Esophagus muscularis mucosa (tissue), 4 donors: ENCODE measurements at places on chromosomes 3 and 15. TPM values are rescaled to one million over a fixed set of nuclear protein-coding genes. Genes with fewer than 3 reads are reported as not detected.

GRCh38 chr15:34855413-34855812 is 60.1 kb upstream of the ACTC1 start:
- H3K4me1 ChIP-seq = peaks cover 27% of the 10 kb centered on the region
- H3K27me3 ChIP-seq = no peaks in the 10 kb centered on the region
- no peak overlapping the region for H3K4me3 ChIP-seq
- H3K27ac ChIP-seq = no peak overlapping the region
- DNase-seq = no peak

DNA sequence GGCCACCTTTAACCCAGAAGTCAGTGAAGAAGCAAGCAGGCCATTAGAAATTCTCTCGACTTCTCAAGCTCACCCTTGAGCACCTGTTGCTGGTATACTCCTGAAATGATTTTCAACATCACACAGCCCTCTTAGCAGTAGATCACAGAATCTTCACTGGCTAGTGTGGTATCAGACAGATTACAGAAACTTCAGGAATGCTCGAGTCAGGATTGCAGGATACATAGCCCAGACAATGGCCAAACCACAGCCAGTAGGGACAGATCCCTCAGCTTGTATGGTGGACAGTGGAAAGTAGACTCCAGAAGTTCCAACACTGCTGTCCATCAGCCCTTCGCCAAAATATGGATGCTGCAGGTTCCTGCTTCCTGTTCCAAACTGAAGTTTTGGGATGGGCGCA is 4.5 kb upstream of the KLHL40 start:
- no peak for DNase-seq
- H3K36me3 ChIP-seq = no peaks in the 10 kb centered on the region
- H3K4me1 ChIP-seq = peaks cover 27% of the 10 kb centered on the region
- H3K4me3 ChIP-seq = no peak overlapping the region

GRCh38 chr3:162538906-162539305 is 1042.3 kb downstream of the OTOL1 start:
- H3K4me1 ChIP-seq = no peaks in the 10 kb centered on the region
- H3K27me3 ChIP-seq = no peaks in the 10 kb centered on the region
- no peak for DNase-seq
- no peak overlapping the region for H3K27ac ChIP-seq
- H3K4me3 ChIP-seq = no peak overlapping the region
- no peaks in the 10 kb centered on the region for H3K36me3 ChIP-seq

- no peak for DNase-seq
- H3K4me1 ChIP-seq = no peaks in the 10 kb centered on the region
- H3K36me3 ChIP-seq = peaks cover 26% of the 10 kb centered on the region
- no peak overlapping the region for H3K27ac ChIP-seq
Measured at GRCh38 chr15:56667517-56667916, 65.8 kb downstream of the ZNF280D start.

DNA sequence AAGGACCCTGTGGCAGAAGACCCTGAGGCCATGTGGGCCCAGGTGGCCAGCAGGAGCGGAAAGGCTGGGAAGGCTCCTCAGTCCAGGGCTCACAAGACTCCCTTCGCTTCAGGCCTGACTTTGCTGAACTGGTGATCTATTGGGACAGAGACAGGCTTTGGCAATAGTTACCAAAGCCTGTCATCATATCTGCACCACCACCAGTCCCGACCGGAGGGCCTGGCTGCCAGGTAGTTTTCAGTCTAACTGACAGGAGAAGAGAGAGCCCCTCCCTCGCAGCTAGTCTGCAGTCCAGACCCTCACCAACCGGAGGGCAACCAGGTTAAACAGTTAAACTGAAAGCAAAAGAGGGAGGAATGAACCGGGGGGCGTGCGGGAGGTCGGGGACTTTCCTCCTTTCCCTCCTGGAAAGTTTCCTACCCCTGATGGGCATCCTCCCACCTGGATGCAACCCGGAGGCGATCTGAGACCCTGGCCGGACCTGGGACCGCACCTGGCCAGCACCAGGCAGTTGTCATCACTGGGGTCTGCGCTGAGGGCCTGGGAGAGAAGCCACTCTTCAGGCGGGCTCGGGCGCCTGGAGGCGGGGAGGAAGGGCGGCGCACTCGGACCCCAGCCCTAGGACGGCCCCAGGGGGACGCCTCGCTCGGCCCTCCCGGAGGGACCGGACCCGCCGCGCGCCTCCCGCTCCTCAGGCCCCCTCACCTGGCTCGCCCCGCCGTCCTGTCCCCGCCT is 435 bp downstream of the RAB27A start:
- H3K4me3 ChIP-seq = peak overlapping the region; percentile 91
- H3K36me3 ChIP-seq = no peaks in the 10 kb centered on the region
- DNase-seq = no peak
- H3K4me1 ChIP-seq = peaks cover 8% of the 10 kb centered on the region

DNA sequence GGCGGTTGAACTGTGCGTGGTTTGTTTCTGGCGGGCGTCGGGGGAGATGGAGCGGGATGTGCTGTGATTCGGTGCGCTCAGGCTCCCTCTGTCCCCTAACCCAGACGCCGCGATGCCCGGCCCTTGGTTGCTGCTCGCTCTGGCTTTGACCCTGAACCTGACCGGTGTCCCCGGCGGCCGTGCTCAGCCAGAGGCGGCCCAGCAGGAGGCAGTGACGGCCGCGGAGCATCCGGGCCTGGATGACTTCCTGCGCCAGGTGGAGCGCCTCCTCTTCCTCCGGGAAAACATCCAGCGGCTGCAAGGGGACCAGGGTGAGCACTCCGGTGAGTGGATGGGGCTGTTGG is 1.2 kb downstream of the TRH start:
- H3K27me3 ChIP-seq = peaks cover 33% of the 10 kb centered on the region
- peak overlapping the region; percentile 33 for H3K4me3 ChIP-seq
- H3K4me1 ChIP-seq = peaks cover 19% of the 10 kb centered on the region

GRCh38 chr15:68598171-68599152 is 19.7 kb downstream of the CORO2B start:
- H3K4me3 ChIP-seq = no peak overlapping the region
- H3K36me3 ChIP-seq = no peaks in the 10 kb centered on the region
- no peak for DNase-seq
- no peaks in the 10 kb centered on the region for H3K27me3 ChIP-seq

GRCh38 chr3:64358853-64359252 is 133.6 kb upstream of the PRICKLE2 start:
- no peak overlapping the region for H3K27ac ChIP-seq
- H3K4me1 ChIP-seq = peaks cover 5% of the 10 kb centered on the region
- DNase-seq = peak; percentile 87
- no peaks in the 10 kb centered on the region for H3K27me3 ChIP-seq
- H3K36me3 ChIP-seq = no peaks in the 10 kb centered on the region

DNA sequence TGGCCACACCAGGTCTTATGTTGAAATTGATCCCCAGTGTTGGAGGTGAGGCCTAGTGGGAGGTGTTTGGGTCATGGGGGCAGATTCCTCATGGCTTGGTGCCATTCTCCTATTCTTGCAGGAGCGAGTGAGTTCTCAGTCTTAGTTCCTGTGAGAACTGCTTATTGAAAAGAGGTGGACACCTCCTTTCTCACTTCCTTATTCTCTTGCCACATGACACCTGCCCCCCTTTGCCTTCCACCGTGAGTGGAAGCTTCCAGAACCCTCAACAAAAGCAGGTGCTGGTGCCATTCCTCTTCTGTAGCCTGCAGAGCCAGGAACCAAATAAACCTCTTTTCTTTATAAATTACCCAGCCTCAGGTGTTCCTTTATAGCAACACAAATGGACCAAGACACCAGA is 318.1 kb upstream of the MCTP2 start:
- no peak overlapping the region for H3K4me3 ChIP-seq
- no peak for DNase-seq
- H3K27me3 ChIP-seq = no peaks in the 10 kb centered on the region
- H3K4me1 ChIP-seq = no peaks in the 10 kb centered on the region
- H3K36me3 ChIP-seq = no peaks in the 10 kb centered on the region
- H3K27ac ChIP-seq = no peak overlapping the region

The CHCHD4 gene
- 21.2 TPM for total RNA-seq

The BMF gene
- total RNA-seq = 8.3 TPM

The ARIH2 gene
- total RNA-seq = 96.9 TPM

The GOLGA6L2 gene
- not detected for total RNA-seq

The CYP19A1 gene
- total RNA-seq = not detected

The FRMD5 gene
- 0.52 TPM for total RNA-seq

The RAB7A gene
- total RNA-seq = 81.0 TPM

The SMCO1 gene
- total RNA-seq = not detected

The DAPK2 gene
- 7.4 TPM for total RNA-seq

The C3orf22 gene
- total RNA-seq = not detected
